Osteoblast (primary cell): ENCODE measurements at places on chromosomes 3 and 15. TPM values are rescaled to one million over a fixed set of nuclear protein-coding genes. Genes with fewer than 3 reads are reported as not detected.

DNA sequence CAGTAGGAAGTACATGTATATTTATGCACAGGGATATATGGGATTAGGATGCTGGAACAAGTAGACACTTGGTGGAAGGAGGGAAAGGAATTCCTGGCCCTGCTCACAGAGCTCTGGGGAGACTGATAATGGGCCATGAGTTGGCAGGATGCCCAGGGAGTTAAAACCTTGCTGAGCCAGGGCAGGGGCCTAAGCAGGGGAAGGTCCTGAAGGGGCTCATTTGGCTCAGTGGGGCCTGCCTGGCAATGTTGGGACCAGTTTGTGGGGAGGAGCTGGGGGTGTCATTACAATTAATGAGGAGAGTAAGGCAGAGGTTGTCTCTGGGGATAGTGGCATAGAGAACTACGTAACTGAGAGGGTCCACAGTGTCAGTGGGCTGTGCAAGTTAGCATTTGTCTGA, 124.2 kb upstream of the ADPGK start:
- no peak for DNase-seq

DNA sequence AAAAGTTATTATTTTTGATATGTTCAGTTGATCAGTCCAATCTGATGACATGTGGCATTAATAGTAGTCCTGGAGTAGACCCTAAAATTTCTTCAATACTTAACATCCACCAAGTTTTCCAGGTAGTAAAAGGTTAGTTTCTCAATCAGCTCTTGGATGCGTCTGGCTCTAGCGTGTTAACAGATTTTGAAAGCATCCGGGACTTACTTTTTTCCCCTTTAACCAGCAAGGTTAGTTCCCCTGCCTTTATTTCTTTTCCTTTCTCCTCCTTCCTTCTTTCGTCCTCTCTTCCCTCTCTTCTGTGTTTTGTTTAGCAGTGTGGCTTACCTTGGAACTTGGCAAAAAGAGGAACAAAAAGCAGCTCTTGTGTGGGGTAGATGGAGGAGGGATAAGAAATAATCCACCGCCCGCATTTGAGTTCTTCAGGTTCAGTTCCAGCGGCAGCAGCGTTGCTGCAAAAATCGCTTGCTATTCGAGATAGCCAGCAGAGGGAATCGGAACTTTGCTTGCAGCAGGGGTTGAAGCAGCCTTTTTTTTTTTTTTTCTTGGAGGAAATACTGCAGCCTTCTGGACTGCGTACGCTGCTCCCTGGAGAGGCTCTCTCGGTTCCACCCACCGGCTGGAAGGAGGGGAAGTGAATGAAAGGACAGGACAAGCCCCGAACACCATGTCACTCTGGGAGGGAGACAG, at the start of gene RBMS3:
RBMS3 (plus strand) TSS at position 668 of the 690 bp plus-strand sequence.
- peak; percentile 54 for DNase-seq

- no peak for DNase-seq
Measured at GRCh38 chr3:39255503-39256325, 24.1 kb downstream of the CX3CR1 start.

- no peak for DNase-seq
Measured at GRCh38 chr3:114858329-114858728, 288.8 kb downstream of the ZBTB20 start.

The BMF gene
- total RNA-seq: 8.0 TPM in 2 replicates

- no peak for DNase-seq
Measured at GRCh38 chr3:142211034-142211433, 14.4 kb downstream of the GK5 start.
